Fibroblast of lung (primary cell): ENCODE measurements at places on chromosomes 11 and 22. TPM values are rescaled to one million over a fixed set of nuclear protein-coding genes. Genes with fewer than 3 reads are reported as not detected.

- DNase-seq: peak; percentile 12
These were observed 787 bp upstream of the RDX start for GRCh38 chr11:110297076-110297725.

DNA sequence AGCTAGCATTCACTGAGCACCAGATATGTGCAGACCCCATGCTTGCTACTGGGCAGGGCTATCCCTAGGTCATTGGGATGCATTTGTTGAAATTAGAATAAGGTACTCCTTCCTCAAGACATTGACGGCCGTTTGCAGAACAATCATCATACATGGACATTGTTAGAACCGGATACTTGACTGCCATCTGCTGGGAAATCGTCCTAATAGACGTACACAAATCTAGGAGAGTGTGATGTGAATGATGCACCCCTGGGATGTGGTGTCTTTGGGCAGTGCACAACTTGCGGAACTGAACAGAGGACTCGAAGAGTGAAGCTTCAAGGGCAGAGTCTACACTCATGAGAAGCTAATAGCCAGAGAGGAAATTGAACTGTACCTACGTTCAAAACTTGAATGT is 35.9 kb downstream of the MYO18B start:
- DNase-seq: peak; percentile 58

- no peak for DNase-seq
These were observed 17.7 kb downstream of the MGAT3 start for GRCh38 chr22:39474351-39475111.

FAM168A gene
- total RNA-seq: 15.4 and 23.8 TPM in 2 replicates

DNA sequence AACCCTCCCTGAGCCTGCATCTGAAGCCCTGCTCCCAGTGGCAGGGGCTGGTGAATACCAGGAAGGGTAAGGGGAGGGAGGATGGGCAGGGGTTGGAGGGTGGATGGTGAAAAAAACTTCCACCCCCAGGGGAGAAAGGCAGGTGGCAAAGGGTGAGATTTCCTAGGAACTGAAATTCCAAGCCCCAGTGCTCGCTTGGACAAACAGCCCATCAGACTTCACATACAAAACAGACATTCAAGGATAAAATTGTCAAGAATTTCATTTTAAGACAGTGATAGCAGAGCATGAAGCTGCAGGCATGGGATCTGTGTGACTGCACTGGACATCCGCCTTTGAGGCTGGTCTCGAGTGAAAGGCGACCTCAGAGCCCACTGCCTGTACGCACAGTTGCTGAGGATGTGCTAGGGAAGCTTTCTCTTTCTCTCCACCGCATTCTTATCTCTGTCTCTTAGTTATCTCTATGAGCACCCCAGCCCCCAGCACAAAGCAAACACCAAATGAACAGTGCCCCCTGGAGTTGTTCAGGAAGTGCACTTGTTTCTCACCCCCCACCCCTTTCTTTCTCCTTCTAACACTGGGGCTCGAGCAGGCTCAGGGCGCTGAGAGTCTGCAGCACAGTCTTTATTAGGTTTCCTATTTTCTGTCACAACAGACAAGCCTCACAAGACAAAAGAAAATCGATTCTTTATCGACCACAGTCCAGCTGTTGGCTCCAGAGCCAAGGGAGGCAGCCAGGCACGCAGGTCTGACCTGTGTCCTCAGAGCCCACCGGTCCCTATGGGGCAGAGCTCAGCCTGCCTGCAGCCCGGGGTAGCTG is 237.3 kb upstream of the NCAM1 start:
- DNase-seq: no peak

DNA sequence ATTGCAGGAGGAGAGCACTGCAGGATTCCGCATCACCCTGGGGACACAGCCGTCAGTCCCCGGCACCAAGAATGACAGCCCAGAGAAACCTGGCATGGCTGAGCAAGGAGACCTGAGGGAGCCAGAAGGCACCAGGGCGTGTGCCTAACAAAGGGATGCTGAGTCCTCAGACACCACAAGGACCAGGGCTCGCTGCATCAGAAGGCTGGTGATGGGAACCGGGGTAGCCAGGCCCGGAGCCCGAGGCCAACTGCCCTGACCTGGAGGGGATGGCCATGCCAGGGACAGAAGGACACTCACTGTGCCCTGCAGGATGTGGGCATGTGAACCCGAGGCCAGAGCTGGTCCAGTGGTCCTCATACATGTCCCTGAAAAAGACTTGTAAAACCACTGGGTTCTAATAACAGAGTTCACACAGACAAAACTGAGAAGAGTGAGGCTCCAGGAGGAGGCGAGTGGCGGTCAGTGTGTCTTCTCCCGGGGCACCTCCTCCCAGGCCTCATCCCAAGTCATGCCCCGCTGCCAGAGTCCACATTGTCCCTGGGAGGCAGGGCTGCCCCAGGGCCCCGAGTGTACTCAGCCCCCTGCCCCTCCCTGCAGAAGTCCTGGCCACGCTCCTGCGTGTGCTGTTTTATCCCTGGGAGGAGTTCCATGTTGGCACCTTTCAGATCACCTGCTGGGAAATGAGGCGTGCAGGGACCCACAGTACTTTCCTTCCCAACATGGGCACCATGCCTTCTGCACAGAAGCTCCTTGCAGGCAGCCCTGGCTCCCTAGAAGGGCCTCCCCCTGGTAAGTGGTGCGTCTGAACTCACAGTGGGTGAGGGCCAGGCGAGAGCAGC is 42.5 kb downstream of the TBX1 start:
- no peak for DNase-seq

DNA sequence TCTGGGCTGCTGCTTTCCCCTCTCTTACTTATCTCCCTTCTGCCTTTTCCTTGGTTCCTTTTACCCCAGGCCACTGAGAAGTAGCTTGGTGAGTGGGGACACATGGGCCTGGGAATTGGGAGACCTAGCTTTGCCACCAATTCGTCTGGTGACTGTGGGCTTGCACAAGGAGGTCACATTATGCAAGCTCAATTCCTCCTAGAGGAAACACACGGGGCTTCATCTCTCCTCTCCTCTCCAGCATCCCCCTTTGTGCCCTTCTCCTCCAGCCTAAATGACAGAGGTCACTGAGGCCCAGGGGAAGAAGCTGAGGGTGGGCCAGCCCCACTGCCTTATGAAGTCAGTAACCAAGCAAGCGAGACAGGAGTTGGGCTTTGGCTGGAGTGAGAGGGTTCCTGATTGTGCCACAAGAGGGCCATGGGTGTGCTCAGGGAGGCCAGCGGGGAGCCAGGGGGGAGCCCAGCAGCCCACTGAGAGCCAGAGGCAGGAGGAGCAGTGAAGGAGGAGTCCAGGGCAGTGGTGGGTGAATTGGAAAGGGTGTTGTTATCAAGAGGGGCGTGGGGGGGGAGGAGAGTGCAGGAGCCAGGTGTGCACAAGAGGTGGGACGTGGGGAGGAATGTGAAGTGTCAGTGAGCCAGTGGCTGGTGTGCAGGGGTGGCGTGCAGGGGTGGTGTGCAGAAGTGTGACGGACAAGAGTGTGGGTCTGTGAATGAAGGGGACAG is 2.0 kb downstream of the CLCF1 start:
- DNase-seq: peak; percentile 56

DNA sequence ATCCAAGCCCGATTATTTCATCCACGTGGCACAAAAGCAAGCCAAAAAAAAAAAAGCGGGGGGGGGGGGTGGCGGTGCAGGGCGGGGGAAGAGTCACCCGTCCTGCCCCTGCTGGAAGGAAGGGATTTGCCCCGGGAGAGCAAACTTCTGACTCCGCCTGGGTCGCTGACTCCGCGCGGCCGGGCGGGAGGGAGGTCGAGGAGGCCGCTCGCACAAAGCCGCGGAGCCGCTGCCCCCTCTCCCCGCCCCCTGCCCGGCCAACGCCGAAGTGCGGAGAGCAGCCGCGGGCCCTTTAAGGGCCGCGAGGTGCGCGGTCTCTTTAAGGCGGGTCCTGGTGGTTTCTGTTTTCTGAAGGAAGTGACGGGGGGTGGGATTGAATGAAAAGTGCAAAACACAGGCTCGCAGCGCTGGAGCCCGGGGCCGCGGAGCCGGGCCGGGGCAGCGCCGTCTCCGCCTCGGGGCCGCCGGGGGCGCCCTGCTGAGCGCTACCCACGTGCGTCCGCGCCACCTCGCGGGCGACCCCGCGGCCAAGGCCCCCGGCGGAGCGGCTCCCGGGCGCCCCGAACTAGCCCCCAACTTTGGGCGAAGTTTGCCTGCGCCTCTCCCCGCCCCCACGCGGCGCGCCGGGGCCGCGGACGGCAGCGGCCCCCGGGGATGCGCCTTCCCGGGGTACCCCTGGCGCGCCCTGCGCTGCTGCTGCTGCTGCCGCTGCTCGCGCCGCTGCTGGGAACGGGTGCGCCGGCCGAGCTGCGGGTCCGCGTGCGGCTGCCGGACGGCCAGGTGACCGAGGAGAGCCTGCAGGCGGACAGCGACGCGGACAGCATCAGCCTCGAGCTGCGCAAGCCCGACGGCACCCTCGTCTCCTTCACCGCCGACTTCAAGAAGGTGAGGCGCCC is at the start of gene OAF:
TSS of gene OAF (plus strand) at position 407 of the 896 bp plus-strand sequence. CDS start at position 655, 248 bp downstream.
- peak; percentile 90 for DNase-seq

- peak; percentile 47 for DNase-seq
These were observed 39.2 kb upstream of the IGLL5 start for GRCh38 chr22:22848364-22848866.

DNA sequence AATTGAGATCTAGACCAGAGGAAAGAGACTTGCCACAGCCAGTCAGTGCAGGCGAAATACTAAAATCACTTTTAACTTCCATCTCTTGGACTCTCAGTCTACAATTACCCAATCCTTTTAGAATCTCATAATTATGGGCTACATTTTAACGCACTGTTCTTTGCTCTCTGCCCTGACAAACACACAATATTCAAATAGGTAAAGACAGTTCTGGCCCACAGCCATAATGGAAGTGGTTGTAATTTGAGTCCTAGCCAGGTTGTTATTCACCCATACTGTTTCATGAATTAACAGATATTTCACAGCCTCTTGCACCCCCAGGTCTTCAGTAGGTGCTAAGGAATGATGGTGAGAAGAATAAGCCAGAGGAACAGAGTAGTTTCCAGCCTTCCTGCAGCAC is 830 bp downstream of the C11orf97 start:
- DNase-seq: peak; percentile 18

TP53AIP1 gene
- total RNA-seq: not detected in 2 replicates

DNA sequence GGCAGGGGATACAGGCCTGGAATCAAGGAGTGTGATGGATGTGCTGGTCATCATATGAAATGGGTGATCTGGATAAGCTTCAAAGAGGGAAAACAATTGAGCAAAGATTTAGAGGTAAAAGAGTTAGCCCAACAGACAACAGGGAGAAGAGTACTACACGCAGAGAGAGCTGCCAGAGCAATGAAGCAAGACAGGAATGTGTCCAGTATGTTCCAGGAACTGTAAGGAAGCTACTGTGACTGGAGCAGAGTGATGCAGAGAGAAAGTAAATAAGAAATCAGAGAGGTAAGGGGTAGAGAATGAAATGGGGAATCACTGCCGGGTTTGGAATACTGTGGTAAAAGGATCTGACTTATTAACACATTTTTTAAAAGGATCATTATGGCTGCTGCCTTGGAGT is 255.1 kb downstream of the DCDC1 start:
- DNase-seq: no peak

- no peak for DNase-seq
These were observed 9.3 kb downstream of the CARD18 start for GRCh38 chr11:105130189-105130813.

MS4A6E gene
- not detected in 2 replicates for total RNA-seq

OTOG gene
- total RNA-seq: not detected in 2 replicates

DNA sequence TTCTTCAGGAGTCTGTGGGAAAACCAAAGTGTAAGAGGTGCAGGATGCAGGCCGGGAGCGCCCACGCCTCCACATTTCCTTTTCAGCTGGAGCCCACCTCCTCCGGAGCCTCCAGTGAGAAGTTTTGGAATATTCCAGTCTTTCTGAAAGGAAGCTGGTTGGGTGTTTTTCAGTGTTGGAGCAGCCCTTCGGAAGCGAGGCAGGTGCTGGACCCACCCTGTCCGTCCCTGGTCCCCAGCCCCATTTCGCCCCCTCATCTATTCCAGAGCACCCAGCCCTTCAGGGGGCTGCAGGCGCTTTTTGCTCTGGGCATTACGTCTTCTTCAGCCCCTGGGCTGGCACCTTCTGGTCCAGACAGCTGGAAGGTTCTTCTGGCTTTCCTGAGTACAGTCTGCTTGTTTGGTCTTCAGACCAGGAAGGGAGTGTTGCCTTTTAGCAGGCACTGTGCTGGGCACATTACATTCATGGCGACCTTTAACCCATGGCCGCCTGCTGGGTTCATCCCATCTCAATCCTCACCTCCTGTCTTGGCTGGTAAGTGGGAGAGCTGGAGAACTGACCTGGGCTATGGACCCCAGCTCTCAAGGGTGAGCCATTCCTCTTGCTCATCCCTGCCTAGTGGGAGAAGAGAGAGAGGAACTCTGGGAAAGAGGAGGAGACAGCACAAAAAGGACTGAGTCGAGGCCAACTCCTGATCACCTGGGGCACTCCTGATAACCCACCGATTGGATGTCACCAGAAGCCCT is 710 bp upstream of the THY1 start:
- no peak for DNase-seq

NCF4 gene
- total RNA-seq: not detected in 2 replicates

DNA sequence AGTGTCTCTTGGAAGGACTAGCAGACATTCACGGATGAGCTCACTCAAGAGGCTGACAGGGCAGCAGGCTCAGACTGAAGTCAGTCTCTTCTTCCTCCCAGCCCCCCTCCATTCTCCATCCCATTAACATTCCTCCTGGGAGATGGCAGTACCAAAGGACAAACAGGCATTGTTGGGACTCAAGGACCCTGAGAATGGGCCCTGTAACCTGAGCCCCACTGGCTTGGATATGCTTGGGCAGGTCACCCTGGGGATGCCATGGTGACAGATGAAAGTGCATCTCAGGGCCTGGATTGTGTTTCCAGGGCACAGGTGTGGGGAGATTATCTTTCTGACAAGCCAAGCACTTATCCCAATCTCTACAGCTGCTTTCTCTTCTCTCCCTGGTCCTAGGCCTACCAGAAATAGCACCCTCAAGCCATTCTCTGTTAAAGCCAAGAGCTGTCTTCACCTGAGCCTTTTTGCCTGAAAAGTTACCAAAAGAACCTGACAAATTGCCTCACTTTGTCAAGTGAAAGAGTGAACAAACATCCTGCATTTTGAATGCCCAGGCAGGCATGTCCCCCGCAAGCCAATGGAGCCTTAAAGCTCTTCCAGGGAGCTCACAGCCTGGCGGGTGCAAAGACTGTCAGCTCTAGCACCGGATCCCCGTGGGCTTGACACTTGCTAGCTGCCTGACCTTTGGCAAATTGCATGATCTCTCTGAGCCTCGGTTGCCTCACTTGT is 366.0 kb upstream of the NARS2 start:
- no peak for DNase-seq

PYGM gene
- total RNA-seq: 0.26 and 0.50 TPM in 2 replicates

SLC22A8 gene
- total RNA-seq: not detected in 2 replicates

GRCh38 chr11:69674267-69674885 is 777 bp downstream of the LTO1 start:
- peak; percentile 88 for DNase-seq

OSM gene
- not detected in 2 replicates for total RNA-seq

CCDC89 gene
- total RNA-seq: 2.8 and 4.1 TPM in 2 replicates
